ENCODE measurements at places on chromosomes 2 and 18.

DNA sequence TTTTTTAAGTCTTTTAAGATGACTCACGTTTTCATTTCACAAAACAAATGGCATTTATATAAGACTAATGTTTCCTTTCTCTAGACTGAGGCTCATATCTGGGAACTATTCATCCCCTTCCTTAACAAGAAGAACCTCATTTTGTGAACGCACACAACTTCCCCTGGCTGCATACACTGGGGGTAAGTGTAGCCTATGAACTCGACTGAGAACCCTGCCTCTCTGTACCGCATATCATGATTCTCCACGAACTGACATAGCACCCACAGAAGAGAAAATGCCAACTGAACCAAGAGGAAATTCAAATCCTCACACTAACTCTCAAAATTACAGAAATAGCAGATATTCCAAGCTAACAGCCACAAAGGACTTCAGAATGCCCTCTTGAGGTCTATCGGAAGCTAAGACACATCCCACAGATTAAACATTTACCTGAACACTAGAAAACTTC, 236.7 kb downstream of the TCF4 start:
- DNase-seq, result no peak

GRCh38 chr18:228586-228985, 39.3 kb downstream of the THOC1 start:
- no peak for DNase-seq

DNA sequence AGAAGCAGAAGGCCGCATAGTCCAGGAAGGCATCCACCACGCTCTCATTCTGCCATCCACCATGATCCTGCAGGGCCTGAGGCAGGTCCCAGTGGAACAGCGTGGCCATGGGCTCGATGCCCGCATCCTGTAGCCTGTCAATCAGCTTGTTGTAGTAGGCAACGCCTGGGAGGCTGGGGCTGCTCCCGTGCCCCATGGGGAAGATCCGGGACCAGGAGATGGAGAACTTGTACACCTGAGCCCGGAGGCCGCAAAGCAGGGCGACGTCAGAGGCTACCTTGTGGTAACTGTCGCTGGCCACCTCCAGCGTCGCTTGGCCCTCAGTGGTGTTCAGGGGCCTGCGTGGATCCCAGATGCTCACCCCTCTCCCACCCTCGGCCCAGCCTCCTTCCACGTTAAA, 19.5 kb downstream of the LCT start:
- no peak for DNase-seq

GRCh38 chr2:125707611-125708010, 948.3 kb upstream of the GYPC start:
- DNase-seq, result no peak

DNA sequence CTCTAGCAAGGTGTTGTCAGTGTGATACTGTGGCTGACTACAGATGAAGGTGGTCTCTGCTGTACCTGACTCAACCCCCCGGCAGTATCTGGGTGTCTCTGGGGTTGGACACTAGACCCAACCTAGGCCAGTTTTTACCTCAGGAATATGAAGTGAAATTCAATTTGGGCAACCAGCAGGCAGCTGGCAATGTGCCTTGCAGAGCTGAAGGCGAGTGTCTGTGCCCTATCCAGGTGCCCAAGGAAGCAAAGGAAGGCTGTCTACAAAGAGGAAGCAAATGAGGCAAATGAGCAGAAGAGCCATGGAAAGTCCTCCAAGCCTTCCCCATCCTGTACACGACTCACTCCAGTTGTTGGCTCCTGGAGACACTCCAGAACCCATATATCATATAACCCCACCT, 264.6 kb upstream of the AGAP1 start:
- no peak for DNase-seq

- DNase-seq, result no peak
Measured at GRCh38 chr2:142714600-142714999, 162.9 kb upstream of the KYNU start.

DNA sequence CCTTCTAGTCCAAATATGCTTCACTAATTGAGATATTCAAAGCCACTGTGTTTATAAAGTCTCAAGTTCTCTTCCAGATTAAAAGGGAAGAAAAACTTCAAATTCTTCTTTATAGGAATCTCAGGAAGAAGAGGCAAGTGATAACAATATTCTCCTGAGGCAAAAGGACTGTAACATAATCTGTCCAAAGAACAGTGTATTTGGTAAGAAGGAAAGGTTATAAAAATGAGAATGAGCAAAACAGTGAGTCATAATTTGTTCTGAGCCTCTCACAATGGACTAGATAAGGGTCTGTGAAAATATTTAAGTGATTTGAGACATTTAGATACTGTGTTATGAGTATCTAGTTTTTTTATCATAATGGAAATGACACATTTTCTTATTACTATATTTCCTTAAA, 44.3 kb downstream of the SNRPD1 start:
- DNase-seq, result no peak

GRCh38 chr2:236882930-236883329, 202.8 kb upstream of the COPS8 start:
- DNase-seq, result no peak

- no peak for DNase-seq
Measured at GRCh38 chr2:223925106-223925505, 20.0 kb downstream of the WDFY1 start.

GRCh38 chr2:33030326-33030725, 83.6 kb downstream of the LTBP1 start:
- no peak for DNase-seq
